ENCODE measurements at places on chromosomes 2 and 18. TPM values are rescaled to one million over a fixed set of nuclear protein-coding genes. Genes with fewer than 3 reads are reported as not detected.

Gene SCLY
- 17.8 TPM for total RNA-seq

Gene SERPINB3
- not detected for total RNA-seq

Gene SCYGR7
- total RNA-seq = not detected

Gene SIX3
- under 0.01 TPM for total RNA-seq

Gene MREG
- 3.2 TPM for total RNA-seq

Gene WNT10A
- total RNA-seq = not detected

Gene BARD1
- 34.5 TPM for total RNA-seq

Gene XDH
- total RNA-seq = under 0.01 TPM

Gene CRYGC
- not detected for total RNA-seq

Gene ATAD2B
- 12.0 TPM for total RNA-seq

Gene CNDP1
- not detected for total RNA-seq

Gene ANKRD53
- 0.50 TPM for total RNA-seq

Gene CCDC102B
- total RNA-seq = 13.4 TPM

Gene AGAP1
- total RNA-seq = 11.8 TPM

Gene UPP2
- not detected for total RNA-seq

Gene UGT1A5
- not detected for total RNA-seq

Gene AQP12B
- not detected for total RNA-seq

Gene ABCB11
- not detected for total RNA-seq

Gene ZNG1B
- total RNA-seq = 34.3 TPM

Gene BOLL
- total RNA-seq = not detected

Gene IL18RAP
- not detected for total RNA-seq

Gene MSTN
- total RNA-seq = 0.12 TPM

Gene CYBRD1
- 192 TPM for total RNA-seq

Gene THADA
- 33.6 TPM for total RNA-seq

Gene DCDC2C
- total RNA-seq = not detected

Gene GRP
- not detected for total RNA-seq

Gene CYP20A1
- 41.6 TPM for total RNA-seq

Gene NCOA1
- 9.8 TPM for total RNA-seq

Gene ARHGEF4
- 6.3 TPM for total RNA-seq

Gene IRS1
- total RNA-seq = 21.6 TPM

Gene RAPH1
- total RNA-seq = 23.2 TPM

Gene ERICH2
- total RNA-seq = 0.33 TPM

Gene DQX1
- 0.11 TPM for total RNA-seq

Gene ACMSD
- total RNA-seq = not detected

Gene LIMS3
- total RNA-seq = 14.7 TPM

Gene ICA1L
- total RNA-seq = 6.4 TPM

Gene TUBA3E
- total RNA-seq = not detected

Gene CNGA3
- not detected for total RNA-seq

Gene RAB17
- 0.12 TPM for total RNA-seq
